ENCODE measurements at places on chromosomes 11 and 22.

GRCh38 chr22:31659246-31659645 is 2.8 kb downstream of the PISD start:
- no peak for DNase-seq

DNA sequence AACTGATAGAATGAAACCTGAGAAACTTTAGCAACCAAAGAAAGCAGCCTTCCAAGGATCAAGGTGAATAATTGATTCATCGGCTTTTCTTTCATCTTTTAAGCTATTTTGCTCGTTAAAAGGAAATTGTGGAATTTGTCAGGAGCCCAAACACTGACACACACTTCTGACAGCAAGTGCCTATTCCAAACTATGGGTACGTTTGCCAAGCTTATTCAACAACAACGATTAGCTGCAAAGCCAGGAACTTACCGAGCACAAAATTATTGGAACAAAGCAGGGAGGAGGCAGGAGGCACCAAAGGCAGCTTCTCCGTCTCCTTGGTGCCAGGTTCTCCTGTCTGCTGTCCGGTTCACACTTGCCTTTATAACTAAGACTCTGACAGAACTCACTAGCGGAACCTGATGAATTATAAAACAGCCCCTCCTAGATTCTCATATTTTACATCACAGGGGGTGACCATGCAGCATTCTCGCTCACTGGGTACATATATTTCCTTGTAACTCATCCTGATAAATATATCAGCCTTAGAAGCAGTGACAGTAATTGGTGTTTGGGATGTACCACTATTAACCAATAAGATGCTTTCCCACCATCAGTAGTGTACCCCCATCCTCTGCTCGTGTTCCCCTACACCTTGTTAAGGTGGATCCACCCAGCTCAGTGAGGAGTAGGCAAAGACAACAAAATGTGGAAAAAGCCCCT is 395.9 kb upstream of the CCDC90B start:
- DNase-seq, result no peak

GRCh38 chr11:126083829-126084607 is 21.4 kb upstream of the CDON start:
- no peak for DNase-seq

DNA sequence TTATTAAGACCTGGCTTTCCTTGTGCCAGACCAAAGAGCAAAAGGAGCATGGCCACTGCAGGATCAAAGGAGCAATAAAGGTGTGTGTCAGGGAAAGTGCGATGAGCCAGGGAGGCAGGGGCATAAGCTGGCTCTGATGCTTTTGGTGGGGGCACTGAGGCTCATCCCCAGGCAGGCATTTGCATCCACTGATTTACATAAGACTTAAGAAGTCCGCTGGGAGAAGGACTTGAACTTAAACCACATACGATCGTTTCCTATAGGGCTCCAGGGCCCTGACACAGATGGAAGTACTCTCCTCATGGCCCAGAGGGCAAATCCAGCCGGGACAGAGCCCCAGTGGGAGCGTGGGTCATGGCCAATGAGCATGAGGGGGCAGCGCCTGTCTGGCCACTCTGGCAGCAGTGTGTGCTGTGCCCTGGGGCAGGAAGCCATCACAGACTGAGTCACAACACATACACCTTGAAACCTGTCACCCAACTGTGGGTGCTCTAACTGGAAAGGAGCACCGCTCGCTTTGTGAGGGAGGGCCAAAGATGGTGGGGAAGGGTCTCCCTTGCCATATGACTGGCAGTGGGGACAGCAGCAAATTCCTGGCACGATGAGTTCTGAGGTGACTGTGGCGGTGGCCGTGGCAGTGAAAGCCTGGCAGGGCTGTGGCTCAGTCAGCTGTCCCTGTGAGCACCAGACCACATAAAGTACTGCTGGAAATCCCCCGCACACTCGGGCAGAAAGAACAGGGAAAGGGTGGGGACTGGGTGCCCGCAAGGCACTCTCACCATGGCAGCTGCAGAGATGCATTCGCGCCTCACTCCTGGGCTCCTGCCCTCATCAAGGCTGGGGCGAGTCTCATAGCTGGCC is 79.4 kb upstream of the LMO1 start:
- no peak for DNase-seq

DNA sequence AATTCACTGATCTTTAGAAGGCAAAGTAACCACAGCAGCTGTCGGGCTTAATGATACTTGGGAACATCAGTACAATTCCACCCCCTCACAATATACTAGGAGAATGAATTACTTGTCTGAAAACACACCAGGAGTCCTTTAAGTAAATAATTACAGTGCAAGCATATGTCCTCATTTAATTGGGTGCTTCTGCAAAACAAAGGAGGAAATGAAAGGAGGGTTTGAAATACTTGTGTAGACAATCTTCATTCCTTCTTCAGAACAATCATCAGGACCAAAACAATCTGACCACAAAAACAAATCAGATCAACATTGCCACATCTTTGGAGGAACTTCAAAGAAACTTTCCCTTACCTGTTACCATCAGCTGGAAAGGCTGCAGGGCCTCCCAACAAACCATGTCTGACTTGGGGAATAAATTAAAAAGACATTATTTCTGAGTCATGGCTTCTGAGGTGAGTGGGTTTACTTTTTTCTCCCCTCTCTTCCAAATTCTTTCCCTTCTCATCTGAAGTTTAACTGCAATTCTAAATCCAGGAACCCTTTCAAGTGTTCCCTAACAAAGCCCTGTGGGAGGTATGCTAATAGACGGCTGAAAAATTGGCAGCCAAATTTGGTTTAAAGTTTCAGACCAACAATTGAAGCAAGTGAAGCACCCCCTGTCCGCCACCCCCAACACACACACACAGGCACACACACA is 12.5 kb upstream of the CCDC117 start:
- DNase-seq, result no peak

DNA sequence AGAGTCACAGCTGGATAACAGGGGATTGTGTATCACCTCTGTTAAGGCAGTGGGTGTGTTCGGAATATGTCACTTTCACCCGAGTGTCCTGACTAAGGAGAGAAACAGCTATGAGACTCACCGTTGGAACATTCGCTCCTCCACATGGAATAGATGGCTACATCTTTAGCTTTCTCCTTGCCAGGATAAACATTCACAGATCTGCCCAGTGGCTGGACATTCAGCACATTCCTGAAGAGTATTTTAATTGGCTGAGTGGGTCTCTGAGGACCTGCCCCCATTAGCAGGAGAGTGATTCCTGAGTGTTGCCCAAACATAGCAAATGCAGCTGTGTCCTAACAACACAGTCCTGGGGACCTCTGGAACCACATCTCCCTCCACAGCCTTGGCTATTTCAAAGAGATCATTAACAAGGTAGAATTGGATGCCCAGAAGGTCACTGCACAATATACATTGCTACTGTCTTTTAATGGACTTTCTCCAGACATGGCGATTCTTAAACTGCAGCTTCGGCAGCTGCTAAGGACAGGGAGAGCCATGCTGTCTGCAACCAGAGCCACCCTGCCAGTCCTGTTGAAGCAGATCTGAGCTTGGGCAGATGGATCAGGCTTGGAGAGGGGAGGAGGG is 435.0 kb upstream of the CADM1 start:
- DNase-seq, result no peak

GRCh38 chr22:35172442-35172841 is 84.9 kb upstream of the HMGXB4 start:
- DNase-seq, result no peak

DNA sequence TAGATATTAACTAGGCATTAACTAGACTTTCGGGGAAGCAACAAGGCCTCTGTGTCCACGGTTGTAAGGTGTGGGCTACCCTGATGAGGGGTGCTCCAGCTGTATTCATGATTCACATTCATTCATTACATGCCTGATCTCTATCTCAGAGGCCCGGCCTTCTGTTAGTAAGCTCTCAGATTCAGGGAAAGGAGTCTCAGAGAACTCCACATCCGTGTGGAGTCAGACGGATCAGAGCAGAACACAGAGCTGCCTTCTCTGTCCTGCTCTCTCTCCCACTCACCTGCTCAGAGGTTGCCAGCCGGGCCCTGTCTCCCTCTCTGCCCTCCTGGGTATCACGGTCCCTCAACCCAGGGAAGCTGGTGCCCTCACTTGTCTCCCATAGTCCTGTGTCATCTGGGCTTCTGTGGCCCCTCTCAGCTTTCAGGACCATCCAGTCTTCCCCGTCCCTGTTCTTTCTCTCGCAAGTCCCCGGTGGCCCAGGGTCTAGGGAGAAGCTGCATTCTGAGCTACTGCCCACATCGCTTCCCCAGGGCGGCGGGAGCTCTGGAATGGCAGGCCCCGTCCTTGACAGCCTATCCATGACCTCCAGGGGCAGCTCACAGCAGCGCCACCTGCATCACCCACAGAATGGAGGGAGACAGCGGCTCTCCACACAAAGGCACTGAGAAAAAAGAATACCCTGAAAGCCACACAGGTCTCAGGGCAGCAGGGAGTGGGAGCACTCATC is 4.3 kb downstream of the TP53AIP1 start:
- no peak for DNase-seq

DNA sequence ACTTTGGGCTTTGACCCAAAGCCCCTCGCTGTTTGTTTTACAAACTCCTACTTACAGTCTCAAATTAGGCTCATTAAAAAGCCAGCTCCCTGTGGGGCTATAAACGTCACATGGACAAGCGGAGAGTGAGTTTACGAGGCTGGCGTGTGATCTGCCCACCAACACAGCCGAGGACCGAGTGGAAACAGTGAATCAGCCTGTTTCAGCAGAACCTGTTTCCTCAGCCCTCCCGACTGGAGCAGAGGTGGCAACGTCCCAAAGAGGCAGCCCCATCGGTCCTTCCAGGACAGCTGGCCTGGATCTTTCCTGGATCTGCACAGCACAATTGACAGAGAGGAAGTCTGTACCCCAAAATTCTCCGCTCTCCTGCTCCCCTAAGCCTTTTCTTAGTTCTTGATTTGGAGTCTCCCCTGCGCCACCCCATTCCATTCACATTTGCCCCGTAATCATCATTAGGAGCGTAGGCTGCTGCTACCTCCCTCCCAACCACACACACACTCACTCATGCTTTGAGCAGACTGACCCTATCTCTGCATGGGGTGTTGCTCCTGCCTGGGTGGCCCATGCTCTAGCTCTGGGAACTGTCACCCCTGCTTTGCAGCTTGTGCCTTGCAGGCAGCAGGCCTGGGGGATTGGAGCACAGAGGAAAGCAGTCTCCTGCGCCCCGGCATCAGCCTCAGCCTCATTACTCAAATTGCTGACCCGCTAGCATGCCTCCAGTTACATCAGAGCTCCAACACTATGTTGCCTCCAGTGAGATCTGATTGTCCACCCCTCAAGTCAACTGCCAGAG is 117.8 kb downstream of the NAT10 start:
- DNase-seq, result no peak

DNA sequence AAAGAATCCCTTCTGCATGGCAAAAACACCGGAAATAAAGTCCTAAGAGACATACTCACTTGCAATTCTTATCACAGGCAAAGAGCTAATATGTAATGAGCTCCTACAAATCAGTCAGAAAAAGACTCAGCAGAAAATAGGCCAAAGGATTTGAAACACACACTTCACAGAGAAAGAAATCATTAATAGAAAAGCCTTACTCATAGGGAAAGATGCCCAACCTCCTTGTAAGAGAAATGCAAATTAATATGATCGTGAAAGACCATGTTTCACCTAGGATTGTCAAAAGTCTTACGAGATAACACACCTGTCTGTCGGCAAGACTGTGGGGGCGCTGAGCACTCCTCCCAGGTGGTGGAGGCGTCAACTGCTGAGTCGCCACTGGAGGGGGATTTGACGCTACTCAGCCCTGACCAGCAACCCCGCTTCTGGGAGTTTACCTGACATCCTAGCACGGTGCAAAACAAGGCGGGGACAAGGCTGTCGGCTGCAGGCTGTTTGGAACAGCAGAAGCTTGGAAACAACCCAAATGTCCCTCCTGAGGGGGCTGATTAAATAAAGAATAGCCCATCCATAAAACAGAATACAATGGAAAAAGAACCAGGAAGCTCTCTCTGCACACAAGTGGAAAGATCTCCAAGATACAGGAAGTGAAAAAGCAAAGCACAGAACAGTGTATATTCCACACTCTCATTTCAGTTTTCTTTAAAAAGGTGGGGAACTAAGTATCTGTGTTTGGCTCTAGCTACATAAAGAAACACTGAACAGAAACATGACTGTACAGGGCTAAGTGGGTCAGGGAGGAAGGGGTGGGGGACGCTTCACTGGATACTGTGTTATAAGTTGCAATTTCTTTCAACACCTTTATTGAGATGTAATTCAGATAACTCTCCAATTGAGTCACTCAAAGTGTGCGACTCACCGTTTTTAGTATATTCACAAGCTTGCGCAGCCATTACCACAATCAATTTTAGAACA is 11.5 kb downstream of the CSNK1E start:
- DNase-seq, result peak; percentile 43

DNA sequence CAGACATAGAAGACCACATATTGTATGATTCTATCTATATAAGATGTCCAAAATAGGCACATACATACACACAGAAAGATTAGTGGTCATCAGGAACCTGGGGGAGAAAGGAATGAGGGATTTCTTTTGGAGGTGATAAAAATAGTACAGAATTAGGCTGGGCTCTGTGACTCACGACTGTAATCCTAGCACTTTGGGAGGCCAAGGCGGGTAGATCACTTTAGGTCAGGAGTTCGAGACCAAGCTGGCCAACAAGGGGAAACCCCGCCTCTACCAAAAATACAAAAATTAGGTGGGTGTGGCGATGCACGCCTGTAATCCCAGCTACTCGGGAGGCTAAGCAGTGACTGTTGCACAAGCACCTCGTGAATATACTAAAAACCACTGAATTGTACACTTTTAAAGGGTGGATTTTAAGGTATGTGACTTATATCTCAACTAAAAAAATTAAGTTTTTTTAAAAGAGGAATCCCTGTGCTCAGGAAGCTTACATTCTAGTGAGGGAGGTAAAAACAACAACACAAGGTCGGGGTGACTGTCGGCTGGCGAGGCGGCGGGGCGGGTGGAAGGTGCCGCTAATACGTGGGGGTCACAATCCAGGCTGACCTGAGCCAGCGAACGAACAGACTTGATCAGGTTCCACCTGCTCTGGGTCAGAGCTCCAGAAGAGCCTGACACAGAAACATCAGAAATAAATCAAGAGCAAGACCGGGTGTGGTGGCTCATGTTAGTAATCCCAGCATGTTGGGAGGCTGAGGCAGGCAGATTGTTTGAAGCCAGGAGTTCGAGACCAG is 25.3 kb upstream of the TESMIN start:
- no peak for DNase-seq

DNA sequence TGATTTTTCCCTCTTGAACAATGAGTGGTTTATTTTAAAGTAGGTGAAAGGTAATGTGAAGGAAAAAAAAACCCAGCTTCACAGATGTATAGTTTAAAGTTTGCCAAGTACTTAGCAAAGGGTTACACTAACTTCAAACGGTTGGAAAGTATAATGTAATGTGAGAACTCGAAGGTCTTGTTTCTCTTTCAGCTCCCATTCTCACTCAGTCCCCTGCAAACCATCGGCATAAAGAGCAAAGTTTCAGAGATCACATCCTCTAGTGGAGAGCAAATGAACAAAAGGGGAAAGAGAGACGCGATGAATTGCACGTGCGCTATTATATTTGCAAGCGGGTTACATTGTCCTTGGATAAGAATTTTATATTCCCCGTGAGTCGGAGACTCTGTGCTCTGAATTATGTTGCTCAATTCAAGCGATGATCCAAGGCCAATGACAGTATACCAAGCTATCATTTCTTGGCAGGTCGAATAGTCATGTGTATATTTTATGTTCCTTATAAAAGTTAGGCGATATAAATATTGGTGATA is 37.6 kb upstream of the BIRC3 start:
- no peak for DNase-seq

Measured in activated CD8-positive, alpha-beta memory T cell treated with anti-CD3 and anti-CD28 coated beads, Interleukin-2, amount 50 U/mL, for 4 hours (primary cell).